ENCODE measurements at places on chromosomes 7 and 10.

- no peak for DNase-seq
These were observed 65.0 kb upstream of the ZNF746 start for GRCh38 chr7:149562602-149563001.

DNA sequence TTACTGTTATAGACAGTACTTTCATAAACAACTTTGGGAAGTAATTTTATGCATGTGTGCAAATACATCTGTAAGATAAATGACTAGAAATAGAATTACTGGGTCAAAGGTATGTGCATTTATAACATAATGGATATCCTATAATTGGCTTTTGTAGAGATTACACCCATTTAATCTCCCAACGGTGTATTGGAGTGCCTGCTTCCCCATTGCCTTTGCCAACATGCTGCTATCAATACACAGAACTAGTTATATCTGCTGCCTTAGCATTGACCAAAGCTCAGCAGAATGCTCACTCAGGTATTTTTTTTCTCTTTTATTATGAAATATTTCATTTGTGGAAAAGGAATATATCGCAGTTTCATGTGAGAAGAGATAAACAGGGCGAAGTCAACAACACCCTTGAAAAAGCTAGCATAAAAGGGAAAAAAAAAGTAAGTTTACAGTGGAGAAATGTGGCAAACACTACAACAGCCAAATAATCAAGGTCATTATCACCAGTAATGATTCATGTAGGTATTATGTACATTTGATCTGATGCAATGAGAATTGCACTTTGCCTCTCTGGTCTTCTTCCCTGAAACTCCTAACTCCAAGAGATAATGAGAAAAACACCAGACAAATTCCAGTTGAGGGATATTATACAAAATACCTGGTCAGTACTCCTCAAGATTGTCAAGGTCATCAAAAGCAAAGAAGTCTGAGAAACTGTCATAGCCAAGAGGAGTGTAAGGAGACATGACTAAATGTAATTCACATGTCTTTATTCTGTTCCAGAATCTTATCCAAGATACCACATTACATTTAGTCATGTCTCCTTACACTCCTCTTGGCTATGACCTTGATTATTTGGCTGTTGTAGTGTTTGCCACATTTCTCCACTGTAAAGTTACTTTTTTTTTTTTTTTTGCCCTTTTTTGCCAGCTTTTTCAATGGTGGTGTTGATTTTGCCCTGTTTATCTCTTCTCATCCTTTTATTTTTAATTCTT, 36.8 kb downstream of the MARCHF5 start:
- DNase-seq: no peak

GRCh38 chr7:101589052-101589451, 40.0 kb downstream of the MYL10 start:
- no peak for DNase-seq

DNA sequence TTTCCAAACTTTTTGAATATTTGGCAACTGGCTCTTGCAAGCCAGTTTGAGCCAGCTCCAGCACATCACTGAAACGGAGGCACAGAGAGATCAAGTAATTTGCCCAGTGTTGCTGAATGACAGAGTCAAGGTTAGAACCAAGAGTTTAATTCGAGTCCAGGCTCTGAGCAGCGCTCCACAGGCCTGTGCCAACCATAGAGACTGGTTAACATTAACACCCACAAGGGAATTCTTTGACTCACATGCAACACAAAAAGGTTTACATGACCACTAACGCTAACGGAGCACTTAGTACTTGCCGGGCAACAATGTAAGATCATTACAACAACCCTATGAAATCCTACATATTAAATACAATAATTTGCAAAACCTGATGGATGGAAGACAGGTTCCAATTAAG, 1.5 kb downstream of the RGS10 start:
- no peak for DNase-seq

GRCh38 chr10:50503661-50504320, 120.0 kb downstream of the SGMS1 start:
- no peak for DNase-seq

DNA sequence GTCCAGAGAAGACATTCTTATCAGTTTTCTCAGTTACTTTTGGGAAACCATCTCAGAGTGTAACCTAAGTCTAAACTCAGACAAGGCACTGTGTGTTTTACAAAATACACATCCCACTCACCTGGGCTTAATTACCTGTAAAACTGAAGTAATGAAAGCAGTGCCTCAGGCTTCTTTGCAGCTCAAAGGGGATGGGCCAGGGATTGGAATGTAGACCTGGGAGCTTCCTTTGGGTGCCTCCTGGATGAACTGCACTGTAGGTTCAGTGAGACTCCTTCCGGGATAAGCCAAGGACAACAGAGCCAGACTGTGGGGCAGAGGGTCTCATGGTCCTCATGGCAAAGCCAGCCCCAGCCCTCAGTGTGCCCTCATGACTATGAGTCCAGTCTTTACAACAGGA, 672.4 kb upstream of the GALNT17 start:
- DNase-seq: no peak

GRCh38 chr7:64888901-64889685, 14.0 kb upstream of the ZNF273 start:
- DNase-seq: no peak

DNA sequence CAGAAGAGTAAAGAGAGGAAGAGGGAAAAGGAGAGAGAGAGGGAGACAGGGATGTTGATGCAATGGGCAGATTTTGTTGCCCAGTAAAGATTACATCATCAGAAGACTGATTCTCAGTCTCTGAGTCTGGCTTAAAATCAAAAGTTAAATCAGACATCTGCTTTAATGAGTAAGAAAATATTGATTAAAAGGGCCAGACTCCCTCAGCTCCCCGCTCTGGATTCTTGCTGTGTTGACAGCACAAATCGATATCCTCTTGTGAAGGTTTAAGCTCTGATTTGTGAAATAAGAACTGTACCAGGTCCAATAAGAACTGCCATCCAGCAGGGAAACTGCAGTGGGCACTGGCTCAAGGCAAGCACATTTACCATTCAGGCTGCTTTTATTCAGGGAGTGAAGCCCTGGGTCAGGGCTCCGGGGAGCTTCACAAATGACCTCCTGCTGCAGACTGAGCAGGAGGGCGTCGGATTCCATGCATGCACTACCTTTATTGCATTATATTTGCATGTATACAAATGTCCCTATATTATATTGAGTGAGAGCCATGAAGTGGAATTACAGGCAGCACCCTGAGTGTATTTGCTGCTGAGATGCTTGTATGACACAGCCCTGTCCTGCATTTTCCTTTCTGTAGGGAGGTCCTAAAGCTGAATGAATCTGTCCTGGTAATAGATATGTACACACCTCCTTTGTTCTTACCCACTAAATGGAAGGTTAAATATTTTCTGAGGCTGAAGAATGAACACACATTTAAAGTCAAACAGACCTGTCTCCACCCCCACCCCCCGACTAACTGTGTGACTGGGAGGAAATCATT, 401.5 kb downstream of the REEP3 start:
- no peak for DNase-seq

DNA sequence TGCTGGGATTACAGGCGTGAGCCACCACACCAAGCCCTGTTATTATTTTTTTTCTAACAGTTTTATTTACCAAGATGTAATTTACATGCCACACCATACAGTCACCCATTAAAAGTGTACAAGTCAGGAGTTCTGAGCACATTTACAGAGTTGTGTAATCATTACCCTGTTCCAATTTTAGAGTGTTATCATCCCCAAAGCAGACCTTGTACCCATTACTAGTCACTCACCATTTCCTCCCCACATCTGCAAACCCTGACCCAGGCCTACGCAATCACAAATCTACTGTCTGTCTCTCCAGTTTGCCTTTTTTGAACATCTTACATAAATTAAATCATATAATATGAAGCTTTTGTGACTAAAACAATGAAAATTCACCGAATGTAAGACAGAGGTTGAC, 402.9 kb upstream of the FOXK1 start:
- no peak for DNase-seq

- DNase-seq: no peak
These were observed 18.8 kb downstream of the PDIA4 start for GRCh38 chr7:149009527-149009926.

- DNase-seq: no peak
These were observed 22.5 kb upstream of the MMP21 start for GRCh38 chr10:125797994-125798662.

- DNase-seq: no peak
These were observed 3.7 kb downstream of the PON1 start for GRCh38 chr7:95320651-95321050.

GRCh38 chr10:74841265-74841973, 15.0 kb downstream of the KAT6B start:
- no peak for DNase-seq

- no peak for DNase-seq
These were observed 341.0 kb upstream of the PHF14 start for GRCh38 chr7:10632712-10633111.

DNA sequence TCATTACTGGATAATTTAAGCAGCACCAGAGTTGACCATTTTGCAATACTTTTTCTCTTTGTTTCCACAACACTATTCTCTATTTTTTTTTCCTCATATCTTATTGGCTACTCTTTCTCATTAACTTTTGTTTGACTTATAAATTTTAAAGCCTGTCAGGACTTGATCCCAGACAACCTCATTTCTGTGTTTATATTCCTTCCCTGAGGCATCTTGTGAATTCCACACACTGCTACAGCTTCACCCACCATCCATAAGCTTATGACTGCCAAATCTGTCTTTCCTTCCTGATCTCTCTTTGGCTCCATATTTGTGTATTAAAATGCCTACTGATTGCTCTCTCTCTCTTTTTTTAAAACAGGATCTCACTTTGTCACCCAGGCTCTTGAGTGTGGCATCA, 124.6 kb upstream of the MBL2 start:
- DNase-seq: no peak

- no peak for DNase-seq
These were observed 46.9 kb downstream of the VWA2 start for GRCh38 chr10:114285961-114286441.

DNA sequence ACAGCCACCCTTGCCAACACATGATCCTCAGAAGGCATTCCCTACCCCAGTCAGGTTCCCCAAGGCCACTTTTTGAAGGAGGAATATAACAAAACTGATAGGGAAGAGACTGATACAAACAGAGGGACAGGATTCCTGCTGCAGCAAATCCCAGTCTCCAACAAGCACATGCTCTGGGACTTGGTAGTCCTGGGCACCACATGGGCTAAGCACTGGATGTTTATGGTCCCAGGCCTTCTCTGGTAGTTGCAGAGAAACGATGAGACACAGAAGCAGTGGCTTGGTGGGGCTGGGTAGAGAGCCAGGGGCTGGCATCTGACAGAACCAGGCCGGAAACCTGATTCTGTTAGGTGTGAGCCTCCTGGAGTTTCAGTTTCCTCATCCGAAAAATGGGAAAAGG, 3.2 kb downstream of the VSTM4 start:
- DNase-seq: no peak

GRCh38 chr7:610141-610530, 90.5 kb upstream of the PDGFA start:
- DNase-seq: no peak

DNA sequence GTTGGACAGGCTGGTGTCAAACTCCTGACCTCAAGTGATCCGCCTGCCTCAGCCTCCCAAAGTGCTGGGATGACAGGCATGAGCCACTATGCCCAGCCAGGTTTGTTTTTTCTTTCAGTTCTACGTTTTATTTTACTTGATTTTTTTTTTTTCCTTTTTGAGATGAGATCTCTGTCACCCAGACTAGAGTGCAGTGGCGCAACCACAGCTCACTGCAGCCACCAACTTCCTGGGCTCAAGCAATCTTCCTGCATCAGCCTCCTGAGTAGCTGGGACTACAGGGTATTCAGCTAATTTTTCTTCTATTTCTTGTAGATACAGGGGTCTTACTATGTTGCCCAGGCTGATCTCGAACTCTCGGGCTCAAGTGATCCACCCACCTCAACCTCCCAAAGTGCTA, 24.3 kb downstream of the GDI2 start:
- DNase-seq: no peak

GRCh38 chr10:72082856-72083789, 5.2 kb downstream of the SPOCK2 start:
- DNase-seq: no peak

DNA sequence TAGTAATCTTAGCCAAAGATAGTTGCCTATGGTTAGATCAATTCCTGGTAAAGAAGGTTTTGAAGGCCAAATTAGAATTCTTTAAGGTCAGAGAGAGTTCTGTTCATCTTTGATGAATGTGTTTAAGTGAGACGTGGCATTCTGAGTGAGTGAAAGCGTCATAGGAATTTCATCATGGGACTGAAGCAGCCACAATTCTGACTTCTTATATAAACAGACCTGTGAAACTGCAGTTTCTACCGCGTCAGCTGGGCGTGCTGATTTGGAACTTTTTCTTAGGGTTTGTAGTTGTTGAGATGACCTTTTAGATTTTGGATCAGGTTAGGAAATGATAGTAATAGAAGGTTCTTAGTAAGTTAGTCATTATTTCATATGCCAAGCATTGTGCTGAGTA, 103.8 kb downstream of the CNNM2 start:
- no peak for DNase-seq

GRCh38 chr10:49745756-49746155, 16.4 kb downstream of the OGDHL start:
- DNase-seq: no peak

GRCh38 chr10:19922236-19922963, 106.2 kb downstream of the PLXDC2 start:
- no peak for DNase-seq

- no peak for DNase-seq
These were observed 1163.2 kb upstream of the SORCS1 start for GRCh38 chr10:108327706-108328105.

- DNase-seq: no peak
These were observed 190.4 kb upstream of the NEBL start for GRCh38 chr10:21087476-21087875.

- no peak for DNase-seq
These were observed 199.1 kb upstream of the PRKCQ start for GRCh38 chr10:6778992-6779701.

GRCh38 chr10:121667948-121668313, 69.7 kb upstream of the FGFR2 start:
- DNase-seq: no peak

DNA sequence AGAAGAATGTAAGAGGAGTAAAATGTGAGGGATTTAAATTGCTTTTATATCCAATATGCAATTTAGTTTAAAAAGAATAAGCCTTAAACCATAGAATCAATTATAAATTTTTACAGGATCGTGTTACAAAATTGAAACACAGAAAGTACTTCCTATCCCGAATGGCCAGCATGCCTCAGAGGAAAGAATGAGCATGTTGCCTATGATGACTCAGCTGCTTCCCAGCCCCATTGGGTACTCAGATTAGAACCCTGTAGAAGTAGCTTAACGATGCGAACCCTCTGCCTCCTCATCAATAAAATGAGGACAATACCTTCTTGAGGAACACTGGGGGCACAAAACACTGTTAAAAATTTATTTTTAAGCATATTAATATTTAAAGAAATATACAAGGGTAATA, 113.4 kb upstream of the CDK1 start:
- DNase-seq: no peak

GRCh38 chr10:61385231-61386001, 67.8 kb downstream of the TMEM26 start:
- DNase-seq: no peak

DNA sequence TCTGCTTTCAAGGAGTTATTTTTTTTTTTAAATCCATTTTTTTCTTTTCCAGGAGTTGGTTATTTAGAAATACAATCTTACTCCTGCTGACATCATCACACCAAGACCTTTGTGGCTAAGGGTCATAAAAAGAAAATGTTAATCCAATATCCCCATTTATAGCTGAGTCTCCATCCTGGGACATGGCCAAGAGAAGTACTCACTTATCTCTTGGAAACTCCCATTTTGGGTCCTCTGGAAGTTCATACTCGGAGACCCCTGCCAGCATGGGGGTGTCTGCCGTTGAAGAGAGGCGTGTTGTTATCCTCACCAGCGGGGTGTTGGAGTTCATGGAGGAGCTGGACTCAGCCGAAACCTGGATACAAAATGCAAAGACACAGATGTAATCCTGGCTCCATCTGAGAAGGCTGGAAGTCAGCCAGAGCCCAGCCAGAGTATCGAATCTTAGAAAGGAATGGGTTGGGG, 94.6 kb downstream of the FGFR2 start:
- DNase-seq: no peak

Data from activated naive CD4-positive, alpha-beta T cell (primary cell).